ENCODE measurements at places on chromosomes 5 and 9.

DNA sequence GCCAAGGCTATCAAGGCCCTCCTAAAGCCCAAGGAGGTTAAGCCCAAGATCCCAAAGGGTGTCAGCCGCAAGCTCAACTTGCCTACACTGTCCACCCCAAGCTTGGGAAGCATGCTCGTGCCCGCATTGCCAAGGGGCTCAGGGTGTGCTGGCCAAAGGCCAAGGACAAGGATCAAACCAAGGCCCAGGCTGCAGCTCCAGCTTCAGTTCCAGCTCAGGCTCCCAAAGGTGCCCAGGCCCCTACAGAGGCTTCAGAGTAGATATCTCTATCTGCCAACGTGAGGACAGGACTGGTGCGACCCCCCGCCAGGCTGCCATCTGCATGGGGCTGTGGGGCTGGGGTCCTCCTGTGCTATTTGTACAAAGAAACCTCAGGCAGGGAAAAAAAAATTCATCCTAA, 3.3 kb downstream of the HOMER1 start:
- DNase-seq = no peak

DNA sequence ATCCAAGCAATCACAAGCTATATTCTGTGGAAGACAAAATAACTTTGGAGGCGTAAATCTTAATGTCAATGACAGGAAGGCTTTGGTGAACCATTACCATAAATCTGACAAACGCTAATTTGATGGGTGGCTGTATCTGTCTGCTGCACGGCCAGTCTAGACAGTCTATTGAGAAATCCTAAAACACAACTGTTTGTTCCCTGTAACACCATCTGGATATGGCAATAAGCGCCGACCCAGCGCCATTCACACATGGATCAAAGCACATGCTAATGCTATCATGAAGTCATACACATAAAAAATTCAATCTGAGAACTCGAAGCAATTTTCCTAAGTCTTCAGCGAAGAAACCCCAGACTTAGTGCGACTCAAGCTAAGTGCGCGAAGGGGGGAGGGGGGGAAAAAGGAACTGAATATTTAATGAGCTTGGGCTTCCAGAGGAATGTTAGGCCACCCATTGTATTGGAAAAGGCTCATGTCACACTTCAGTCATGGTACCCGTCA, 95.1 kb downstream of the ARL15 start:
- DNase-seq = no peak

DNA sequence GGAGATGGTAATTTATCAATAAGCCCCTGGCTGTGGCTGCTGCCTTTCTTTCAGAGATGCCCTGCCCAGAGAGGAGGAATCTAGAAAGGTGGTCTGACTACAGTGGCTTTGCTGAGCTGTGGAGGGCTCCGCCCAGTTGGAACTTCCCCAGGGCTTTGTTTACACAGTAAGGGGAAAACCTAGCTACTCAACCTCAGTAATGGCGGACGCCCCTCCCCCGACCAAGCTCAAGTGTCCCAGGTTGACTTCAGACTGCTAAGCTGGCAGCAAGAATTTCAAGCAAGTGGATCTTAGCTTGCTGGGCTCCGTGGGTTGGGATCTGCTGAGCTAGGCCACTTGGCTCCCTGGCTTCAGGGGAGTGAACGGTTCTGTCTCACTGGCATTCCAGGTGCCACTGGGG, 865.4 kb upstream of the ACO1 start:
- DNase-seq = no peak

DNA sequence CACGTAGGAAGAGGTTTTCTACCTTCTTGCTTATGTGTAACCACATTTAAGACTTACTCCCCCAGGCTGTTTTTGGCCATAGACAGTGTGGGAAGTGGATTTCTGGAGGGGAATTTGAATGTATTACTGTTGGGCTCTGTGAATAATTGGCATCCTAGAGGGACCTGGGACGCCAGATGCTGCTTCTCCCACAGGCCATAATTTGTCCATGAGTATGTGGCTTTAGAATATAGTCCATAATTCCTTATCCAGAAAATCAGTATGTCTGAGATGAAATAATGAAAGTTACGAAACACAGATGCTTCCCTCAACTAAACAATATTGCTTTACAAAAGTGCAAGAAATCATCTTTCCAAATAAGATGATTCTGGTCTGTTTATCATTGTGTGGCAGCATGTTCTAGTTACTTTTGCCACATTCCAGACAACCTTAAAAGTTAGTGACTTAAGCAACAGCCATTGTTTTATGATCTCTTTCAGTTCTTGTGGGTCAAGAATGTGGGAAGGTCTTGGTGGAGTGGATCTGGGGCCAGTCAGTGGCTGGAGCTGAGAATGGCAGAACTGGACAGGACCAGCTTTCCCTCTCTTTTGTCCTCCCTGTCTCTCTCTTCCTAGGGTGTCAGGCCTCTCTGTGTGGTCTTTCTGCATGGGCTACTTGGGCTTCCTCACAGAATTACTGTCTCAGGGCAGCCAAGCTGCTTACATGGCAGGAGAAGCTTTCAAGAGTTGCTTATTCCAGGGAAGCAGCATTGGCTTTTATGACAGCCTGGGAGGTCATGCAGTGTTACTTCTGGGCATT, 79.4 kb downstream of the FBXL7 start:
- no peak for DNase-seq

DNA sequence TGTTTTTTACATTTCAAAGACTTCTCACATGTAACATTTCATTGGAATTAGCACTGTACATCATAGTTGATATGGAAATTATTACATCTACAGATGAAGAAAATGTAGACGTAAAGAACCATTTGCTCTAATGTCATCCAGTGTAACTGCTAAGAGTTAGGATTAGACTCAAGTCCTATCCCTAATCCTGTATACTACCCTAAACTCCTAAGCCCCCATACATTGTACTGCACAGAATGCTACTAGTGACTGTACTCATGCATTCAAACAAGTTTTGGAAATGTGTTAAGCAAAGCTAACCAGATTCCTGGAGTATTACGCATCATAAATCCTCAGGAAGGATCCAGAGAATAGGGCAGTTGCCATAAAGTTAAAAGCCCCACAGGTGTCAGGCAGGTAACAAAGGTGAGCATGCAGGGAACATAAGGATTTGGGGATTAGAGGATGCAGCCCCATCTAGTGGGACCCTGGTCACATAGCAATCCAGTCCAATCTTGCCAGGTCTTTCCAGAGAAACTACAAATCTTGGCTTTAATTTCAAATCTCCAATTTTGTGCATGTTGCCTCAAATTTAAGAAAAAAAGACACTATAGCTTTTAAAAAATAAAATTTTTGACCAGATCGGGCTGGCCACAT, 32.0 kb downstream of the HAVCR1 start:
- no peak for DNase-seq

GRCh38 chr5:100791391-100791790, 111.7 kb downstream of the ST8SIA4 start:
- DNase-seq = no peak

DNA sequence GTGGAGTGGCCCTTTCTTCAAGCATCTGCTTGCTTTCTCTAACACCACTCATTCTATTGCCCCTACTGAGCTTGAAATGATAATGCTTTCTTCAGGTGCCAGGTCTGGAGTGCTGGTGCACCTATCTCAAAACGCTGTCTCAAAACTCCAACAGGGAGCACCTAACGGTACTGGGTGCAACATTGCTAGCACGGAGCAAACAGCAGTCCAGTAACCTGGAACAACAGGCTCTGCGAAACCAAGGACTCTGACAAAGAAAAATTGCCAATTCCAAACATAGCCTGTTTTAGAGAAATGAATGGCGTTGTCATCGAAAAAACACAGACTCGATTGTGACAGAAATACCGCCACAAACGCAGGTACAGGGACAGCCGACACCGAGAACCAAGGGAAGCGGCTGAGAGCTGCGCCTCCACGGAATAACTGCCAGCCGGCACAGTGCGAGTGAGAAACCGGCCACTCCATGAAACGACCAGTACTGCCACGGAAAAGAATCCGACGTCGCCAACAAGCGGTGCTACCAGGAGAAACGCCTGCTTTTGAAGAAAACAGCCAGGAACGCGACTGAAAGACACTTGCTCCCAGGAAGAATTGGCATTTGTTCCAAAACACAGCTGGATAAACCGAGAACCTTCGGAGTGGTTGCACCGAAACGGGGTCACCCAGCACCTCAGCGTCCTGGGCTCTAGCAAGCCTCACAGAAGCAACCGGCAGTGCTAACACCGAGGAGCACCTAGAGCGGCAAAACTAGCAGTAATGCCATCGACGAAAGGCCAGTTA, 3.1 kb downstream of the ANXA2R start:
- DNase-seq = no peak

- DNase-seq = no peak
Observed at GRCh38 chr5:44542470-44542869, 153.2 kb upstream of the FGF10 start.

DNA sequence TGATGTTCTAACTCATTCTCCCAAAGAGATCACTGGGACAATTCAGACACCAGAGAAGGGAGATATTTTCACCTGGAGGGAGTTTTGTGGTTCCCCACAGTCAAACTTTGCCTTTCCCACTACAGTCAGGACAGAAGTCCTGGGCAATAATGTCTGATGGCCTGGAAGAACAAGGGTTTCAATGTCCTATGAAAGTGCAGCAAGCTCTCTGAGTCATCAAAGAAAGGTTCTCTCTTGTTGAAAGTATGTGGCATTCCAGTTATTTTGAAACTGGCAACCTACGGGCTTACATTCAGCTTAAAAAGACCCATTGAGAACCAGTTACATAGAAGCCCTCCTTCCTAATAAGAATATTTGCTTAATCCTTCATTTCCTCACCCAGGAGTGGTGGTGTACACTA, 103.9 kb downstream of the INSYN2B start:
- DNase-seq = no peak

- DNase-seq = no peak
Observed at GRCh38 chr9:71571186-71571585, 197.1 kb downstream of the CEMIP2 start.

GRCh38 chr5:1526681-1527131, 2.9 kb upstream of the LPCAT1 start:
- no peak for DNase-seq

DNA sequence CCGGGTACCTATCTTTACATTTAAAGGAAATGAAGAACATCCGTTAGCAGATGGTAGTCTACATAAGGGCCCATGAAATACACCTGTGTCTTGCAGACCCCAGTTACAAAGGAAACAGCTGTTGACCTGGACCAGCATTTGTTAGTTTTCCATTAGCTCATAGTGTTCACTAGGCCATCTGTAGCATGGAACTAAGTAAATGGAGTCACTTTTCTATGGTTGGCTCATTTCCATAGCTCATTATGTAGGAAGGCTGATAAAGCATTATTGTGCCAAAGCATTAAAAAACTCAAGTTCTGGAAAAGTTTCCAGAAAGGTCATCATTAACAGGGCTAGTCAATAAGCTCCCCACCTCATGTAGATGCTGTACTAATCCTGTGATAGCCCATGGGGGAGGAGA, 62.1 kb downstream of the PCSK1 start:
- DNase-seq = no peak

GRCh38 chr5:144230806-144231205, 60.1 kb downstream of the KCTD16 start:
- DNase-seq = no peak

GRCh38 chr9:90526386-90526785, 116.2 kb downstream of the DIRAS2 start:
- no peak for DNase-seq

GRCh38 chr5:109006129-109006528, 258.4 kb downstream of the FER start:
- DNase-seq = no peak

GRCh38 chr5:16922430-16922829, 13.7 kb downstream of the MYO10 start:
- no peak for DNase-seq

DNA sequence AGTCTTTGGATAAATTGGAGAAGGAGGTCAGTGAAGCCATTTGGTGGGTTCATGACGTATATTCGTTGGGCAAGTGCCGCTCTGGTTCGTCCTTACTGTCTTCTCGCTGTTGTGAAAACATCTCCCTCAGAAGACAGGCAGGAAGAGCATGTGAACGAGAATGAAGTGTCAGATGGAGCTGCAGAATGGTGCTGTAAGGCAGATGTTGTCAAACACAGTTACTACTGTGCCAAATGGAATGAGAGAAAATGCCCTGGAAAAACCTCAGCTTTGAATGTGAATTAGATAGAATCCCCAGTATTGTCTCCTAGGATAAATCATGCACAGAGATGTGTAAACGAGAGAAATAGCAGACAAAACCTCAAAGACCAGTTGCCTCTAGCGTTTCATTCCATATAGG, 121.5 kb downstream of the CAMK4 start:
- DNase-seq = no peak

DNA sequence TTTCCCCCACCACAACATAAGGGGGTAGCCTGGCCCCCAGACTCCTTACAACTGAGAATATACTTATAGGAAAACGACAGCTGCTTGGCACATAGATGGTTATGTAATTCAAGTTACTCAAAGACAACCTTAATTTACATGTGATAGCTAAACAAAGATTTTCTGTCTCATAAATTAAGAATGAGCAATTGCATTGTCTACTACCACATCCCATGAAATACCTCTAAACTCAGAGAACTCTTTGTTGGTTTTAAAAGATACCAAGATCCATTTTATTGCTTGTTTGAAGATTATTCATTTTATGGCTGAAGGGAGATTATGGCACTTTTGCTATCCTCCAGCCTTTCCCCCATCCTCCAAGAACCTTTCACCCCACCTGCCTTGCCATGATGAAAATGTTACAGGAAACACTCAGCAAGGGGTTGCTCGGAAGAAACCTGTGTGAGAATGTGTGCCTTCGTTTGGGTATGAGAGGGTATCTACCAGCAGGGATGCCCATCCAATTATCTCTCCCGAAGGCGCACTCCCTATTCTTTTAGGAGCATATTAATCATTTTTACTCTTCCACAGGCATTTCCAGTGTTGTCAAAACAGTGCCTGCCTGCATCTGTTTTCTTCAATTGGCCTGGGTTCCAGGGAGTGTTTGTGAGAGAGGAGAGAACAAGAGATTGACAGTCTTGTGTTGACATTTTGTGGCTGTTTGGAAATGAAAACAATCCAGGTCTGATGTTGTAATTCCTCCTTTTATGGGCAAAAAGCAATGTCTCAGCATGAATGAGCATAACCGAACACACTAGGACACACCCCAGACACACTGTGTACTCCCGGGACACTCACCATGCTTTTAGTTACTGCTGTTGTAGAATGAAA, 208.0 kb upstream of the ANKRD55 start:
- DNase-seq = no peak

GRCh38 chr5:1019001-1019905, 10.7 kb downstream of the NKD2 start:
- DNase-seq = no peak

- no peak for DNase-seq
Observed at GRCh38 chr5:32833127-32833526, 122.0 kb downstream of the NPR3 start.

Data from T follicular helper cell (primary cell).